ENCODE measurements at places on chromosomes 7 and 10.

DNA sequence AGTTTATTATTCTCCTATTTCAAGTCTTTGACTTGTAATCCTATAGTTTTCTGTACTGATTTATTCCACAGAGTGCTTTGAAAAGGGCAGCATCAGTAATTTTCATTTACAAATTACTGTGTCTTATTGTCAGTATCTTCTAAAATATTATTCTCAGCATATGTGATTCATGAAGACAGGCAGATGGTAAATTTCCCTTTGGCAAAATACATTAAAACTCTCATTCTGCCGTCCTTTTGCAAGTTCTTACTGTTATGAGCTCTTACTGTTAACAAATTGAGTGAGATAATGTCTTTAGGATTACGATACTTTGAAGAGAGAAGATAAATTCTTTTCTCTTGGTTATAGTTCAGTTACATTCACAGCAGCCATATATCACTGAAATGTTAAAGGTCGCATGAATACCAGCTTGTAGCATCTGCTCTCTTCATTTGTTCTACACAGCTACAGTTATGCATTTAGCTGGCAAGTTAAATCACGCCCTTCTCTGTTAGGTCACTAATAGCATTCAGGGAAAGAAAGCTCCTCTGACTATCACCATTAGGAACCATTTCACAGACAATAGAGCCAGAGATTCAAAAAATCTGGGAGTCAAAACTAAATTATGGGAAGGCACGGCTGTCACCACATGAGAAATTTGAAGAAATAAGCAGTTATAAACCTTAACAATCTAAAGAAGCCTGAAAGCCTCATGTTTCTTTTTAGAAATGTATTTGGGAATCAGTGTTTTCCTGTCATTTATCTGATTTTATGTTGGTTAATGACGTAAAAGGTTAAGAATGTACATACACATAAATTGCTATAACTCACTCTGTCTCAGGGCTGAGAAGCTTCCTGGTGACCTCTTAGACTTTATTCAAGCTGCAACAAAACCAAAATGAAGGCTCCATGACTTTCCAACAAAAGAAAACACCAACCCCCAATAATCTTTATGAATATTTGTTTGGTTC lies 109.6 kb upstream of the SP4 start:
- no peak for DNase-seq

DNA sequence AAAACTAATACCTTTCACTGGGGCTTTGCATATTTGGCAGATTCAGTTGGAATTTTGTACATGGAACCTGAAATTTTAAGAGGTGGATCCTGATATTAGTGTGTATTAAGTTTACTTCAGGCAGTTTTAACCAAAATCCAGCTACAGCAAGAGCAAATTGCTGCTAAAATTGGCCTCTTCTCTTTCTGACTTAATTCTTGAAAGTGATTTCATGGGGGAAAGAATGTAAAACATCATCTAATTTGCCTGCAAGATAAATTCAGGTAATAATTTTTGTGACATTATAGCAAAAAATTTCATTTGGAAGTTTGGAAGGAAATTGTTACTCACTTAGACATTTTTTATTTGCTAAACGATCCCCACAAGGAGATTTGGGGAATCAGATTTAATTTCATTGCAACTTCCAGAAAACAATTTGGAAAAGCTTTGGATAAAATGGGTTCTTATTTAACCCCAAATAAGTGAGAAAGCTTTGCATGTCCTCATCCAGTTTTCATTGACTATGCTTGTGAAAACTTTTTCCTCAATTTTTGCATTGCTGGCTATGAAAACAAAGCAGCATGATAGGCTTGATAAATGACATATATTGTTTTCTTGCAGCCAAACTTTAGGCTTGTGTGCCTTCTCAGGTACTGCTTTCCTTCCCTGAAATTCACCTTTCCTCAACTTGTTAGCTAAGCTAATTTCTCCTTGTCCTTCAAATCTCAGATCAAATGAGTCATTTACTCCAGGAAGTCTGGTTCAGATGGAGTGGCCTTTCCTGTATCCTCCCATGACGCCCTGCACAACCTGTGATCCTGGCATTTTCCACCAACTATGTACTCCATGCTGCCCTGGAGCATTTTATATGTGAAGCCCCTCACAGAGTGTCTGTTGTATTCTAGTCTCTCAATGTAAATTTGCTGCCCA lies 27.4 kb upstream of the ZNF438 start:
- DNase-seq, result no peak

- no peak for DNase-seq
Observed at GRCh38 chr10:61195211-61195610, 251.2 kb upstream of the RHOBTB1 start.

DNA sequence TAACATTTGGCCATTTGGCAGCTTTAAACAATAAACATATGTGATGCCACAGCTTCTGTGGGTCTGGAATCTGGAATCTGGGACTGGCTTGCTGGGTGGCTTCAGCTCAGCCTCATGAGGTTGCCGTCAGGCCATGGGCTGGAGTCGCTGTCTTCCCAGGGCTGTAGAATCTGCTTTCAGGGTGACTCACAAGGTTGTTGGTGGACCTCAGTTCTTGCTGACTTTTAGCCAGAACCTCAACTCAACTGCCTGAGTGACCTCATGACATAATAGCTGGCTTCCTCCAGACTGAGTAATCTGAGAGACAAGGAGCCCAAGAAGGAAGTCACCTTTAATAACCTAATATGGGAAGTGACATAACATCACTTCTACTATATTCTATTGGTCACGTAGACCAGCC lies 44.6 kb upstream of the TSPAN13 start:
- DNase-seq, result no peak

GRCh38 chr10:93968540-93968945 lies 25.2 kb upstream of the PLCE1 start:
- DNase-seq, result no peak

DNA sequence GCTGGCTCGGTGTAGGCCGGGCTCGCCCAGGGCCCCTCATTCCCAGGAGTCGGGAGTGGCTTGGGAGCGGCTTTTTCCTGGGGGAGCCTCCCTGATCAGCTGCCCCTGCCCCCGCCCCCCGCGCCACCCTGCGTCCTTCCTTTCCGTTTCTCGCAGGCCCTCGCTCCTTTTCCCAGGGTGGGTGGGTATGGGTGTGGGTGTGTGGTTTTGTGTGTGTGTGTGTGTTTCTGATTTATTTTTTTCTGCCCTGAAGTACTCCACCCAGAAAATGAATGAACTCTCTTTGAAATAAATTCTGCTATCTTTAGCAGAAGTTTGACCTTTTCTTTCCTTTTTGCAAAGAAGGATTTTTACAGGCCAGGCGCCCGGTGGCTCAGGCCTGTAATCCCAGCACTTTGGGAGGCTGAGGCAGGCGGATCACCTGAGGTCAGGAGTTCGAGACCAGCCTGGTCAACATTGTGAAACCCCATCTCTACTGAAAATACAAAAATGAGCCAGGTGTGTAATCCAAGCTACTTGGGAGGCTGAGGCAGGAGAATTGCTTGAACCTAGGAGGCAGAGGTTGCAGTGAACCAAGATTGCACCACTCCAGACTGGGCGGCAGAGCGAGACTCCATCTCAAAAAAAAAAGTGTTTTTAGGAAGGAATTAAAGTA lies 30.0 kb upstream of the AP5Z1 start:
- DNase-seq, result no peak

DNA sequence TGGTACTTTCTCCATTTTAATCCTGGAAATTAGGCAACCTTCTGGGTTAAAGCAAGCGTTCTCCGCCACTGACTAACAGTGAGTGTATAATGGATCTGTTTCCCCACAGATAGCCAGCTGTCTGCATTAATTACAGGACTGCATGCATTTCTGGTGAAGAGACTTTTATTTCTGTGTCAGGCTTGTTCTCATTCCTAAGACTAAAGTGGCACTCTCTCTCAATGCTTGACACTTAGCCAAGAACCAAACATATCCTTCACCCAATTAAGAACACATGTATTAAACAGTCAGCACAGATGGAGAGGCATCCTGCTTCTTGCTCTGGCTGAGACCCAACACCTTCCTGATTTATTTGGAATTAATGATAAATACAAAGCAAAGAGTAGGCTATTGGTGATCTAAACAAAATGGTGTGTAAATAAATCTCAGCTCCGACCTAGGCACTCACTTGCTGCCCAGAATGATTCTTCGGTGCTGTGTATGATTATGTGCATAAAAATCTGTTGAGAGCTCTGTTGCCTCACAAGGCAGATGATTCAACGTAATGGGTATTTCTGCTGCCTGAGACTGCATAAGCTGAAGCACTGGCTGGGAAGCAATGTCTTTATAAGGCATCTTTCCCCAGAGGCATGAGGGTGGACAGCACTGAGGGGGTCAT lies 16.8 kb downstream of the CALU start:
- DNase-seq, result no peak

- DNase-seq, result no peak
Observed at GRCh38 chr7:114295522-114295921, 119.1 kb upstream of the FOXP2 start.

DNA sequence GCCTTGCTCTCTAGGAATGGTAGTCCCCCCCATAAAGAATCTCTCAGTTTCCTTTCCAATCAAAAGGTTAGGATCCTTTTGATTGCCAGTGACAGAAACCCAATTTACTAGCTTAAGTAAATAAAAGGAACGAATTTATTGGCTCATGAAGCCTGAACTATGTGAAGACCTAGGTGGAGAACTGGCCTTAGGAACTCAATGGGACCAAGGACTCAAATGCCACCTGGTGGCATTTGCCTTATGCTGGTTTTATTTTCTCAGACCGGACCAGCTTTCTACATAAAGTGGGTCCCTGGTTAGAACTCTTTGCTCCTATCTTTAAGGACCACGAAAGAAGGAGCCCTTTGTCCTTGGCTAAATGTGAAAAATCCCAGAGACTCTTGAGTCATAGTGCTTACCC lies 25.4 kb downstream of the CFTR start:
- no peak for DNase-seq

- DNase-seq, result no peak
Observed at GRCh38 chr7:32680259-32681173, 185.2 kb downstream of the AVL9 start.

GRCh38 chr10:43082746-43083145 lies 5.9 kb downstream of the RET start:
- DNase-seq, result no peak

GRCh38 chr7:343227-343822 lies 53.4 kb downstream of the FOXL3 start:
- no peak for DNase-seq

- DNase-seq, result no peak
Observed at GRCh38 chr10:91219371-91220193, 881 bp upstream of the PCGF5 start.

- DNase-seq, result no peak
Observed at GRCh38 chr10:34507217-34507616, 307.9 kb downstream of the PARD3 start.
